Anterior cingulate cortex (tissue), 58 donors: ENCODE measurements at places on chromosomes 2 and 18.

GRCh38 chr18:57790316-57790715, 12.8 kb downstream of the ATP8B1 start:
- no peak for DNase-seq

- no peak for DNase-seq
Observed at GRCh38 chr18:67864677-67865340, 348.3 kb upstream of the DSEL start.

DNA sequence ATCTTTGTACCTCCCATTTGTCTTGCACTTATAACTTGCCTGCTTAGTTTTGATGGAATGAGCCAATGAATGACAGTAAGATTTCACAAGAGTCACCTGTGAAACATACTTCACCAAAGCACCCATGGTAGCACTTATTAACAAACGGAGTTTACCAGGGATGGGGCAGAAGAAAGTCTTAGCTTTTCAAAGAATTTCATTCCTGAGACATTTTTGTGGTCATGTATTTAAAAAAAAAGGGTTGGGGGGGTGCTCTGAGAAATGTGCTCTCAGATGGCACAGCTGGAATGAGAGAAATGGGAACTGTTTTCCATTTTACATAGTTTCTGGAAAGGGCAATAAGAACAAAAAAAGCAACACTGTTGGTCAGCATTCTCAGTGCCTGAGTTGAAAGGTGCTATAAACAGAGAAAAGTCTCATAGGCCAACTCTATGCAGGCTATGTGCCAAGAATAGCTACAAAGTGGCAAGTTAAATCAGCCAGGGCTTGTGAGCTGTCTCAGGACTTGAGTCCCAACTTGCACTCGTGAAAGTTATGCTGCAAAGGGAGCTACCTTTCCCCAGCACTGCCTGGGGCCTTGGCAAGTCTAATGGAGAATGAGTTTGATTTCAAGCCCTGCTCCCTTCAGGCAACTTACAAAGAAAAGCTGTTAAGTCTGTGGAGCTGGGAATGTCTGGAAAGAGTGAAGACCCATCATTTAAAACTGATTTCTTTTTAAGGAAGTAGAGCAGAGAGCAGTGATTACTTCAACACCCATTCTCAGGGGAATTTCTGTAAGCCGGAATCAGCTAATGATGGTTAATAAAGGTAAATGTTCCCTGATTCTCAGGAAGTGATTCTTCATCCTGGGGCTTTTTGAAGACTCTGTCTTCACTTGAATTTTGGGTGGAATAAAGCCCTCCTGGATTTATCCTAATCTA, 170.6 kb downstream of the SLC8A1 start:
- no peak for DNase-seq

GRCh38 chr2:219490600-219491130, 8.0 kb upstream of the GMPPA start:
- no peak for DNase-seq

GRCh38 chr18:8231316-8231715, 377.9 kb upstream of the RAB12 start:
- DNase-seq: no peak

- no peak for DNase-seq
Observed at GRCh38 chr2:239816576-239817467, 208.3 kb downstream of the NDUFA10 start.

- DNase-seq: no peak
Observed at GRCh38 chr2:188399159-188399558, 107.5 kb downstream of the GULP1 start.

- no peak for DNase-seq
Observed at GRCh38 chr2:84713441-84713840, 167.4 kb downstream of the TRABD2A start.

- no peak for DNase-seq
Observed at GRCh38 chr2:239669181-239669898, 268.5 kb upstream of the HDAC4 start.

- no peak for DNase-seq
Observed at GRCh38 chr2:7262727-7263126, 345.5 kb downstream of the RNF144A start.

- no peak for DNase-seq
Observed at GRCh38 chr2:137202318-137202717, 437.0 kb downstream of the THSD7B start.

DNA sequence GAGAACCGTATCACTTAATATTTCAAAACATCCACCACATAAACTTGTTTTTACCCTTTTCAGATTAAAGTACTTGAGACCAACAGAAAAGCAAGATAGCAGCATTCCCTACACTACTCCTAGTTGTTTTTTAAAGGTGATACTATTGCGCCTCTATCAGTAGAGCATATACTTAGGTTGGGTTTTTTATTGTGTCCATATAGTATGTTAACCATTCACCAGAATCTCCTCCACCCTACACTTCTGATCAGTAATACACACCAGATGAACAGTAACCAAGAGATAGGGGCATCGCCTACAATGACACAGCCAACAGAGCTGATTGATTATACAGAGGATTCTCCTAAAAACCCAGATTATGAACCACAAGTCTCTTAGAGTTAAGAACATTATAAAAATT, 70.1 kb upstream of the ZNF385B start:
- DNase-seq: no peak

GRCh38 chr2:68878071-68878711, 7.0 kb upstream of the BMP10 start:
- no peak for DNase-seq

GRCh38 chr2:120447127-120447785, 101.3 kb downstream of the INHBB start:
- no peak for DNase-seq

DNA sequence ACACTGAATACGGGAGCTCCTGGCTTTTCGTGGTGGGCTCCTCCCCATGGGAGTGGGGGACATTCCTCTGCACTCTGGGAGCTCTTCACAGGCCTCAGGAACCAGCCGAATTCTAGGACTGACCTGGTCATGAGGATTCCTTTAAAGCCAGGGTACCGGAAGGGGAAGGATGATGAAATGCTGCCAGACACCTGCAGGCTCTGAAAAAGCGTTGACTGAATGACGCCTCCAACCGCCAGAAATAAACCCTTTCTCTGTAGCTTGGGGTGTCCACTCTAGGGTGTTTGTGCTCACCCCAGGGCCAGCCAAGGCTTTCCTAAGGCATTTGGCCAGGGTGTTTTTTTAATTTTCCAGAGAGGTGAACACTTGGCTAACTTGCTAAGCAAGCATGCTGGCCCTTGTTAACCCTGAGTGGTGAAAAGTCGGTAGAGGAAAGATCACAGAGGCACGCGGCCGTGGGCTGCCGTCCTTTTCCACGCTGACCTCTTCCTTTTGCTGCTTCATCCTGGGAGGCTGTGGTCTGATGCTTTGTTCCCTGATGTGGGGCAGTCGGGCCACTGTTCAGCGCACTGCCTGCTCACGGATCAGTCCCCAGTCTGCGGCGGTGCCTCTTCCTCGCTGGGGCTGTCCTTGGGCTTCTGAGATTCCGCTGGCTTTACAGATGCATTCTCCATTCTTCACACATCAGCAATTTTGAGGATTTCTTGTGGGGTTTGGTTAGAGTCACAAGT, 32.0 kb downstream of the IMPA2 start:
- DNase-seq: no peak

DNA sequence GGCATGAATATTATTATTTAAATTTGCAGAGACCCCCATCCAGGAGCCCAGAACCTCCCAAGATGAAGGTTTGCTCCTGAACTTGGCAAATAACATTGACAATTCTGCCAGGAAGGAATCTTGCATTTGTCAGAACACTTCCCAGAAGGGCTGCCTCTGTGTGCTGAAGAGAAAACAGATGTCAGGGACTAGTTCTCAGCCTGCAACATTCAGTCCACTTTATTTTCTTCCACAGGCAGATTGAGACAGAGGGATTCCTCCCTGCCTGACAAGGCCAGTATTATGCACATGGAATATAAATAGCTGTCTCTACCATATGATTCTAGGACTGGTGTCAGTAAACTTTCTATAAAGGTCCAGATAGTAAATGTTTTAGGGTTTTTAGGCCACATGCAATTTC, 171.5 kb upstream of the SIX2 start:
- no peak for DNase-seq

DNA sequence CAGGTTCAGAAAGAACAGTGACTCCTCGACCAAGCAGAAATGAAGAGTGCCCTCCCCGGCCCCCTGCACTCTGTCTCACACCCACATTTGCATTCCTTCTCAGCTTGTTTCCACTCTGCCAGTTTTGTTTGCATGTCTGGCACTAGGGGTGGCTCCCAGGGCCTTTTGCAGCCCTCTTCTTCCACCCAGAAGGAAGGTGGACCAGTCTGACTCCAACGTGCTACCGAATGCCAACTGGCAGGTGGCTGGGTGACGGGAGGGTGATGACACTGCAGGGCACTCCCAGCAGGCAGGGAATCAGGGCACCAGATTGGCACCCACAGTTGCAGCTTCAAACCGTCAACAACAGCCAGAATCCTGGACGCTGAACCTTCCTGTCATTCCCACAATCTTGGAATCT, 371.1 kb downstream of the TXNL1 start:
- no peak for DNase-seq

GRCh38 chr2:27954771-27955383, 64.3 kb downstream of the BABAM2 start:
- DNase-seq: no peak

- no peak for DNase-seq
Observed at GRCh38 chr18:35451032-35451431, 46.7 kb downstream of the INO80C start.

DNA sequence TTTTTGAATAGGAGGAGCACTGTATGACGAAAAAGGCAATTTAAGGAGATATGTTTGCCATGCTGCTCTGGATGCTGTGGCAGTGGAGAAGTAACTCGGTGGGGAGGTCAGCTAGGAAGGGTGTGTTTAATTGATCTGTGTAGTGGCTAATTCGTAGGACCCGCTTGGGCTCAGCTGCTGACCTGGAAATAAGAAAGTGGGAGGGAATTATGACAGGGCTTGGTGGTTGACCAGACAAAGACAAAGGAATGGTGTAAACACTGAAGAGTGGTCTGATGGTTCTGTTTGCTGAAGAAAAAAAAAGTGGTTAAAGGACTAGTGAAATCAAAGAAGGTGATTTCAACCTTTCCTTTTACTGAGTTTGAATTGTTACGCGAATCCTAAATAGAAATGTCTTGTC, 146.0 kb downstream of the MAP4K4 start:
- no peak for DNase-seq

GRCh38 chr2:37499113-37499512, 154.7 kb downstream of the QPCT start:
- DNase-seq: no peak

DNA sequence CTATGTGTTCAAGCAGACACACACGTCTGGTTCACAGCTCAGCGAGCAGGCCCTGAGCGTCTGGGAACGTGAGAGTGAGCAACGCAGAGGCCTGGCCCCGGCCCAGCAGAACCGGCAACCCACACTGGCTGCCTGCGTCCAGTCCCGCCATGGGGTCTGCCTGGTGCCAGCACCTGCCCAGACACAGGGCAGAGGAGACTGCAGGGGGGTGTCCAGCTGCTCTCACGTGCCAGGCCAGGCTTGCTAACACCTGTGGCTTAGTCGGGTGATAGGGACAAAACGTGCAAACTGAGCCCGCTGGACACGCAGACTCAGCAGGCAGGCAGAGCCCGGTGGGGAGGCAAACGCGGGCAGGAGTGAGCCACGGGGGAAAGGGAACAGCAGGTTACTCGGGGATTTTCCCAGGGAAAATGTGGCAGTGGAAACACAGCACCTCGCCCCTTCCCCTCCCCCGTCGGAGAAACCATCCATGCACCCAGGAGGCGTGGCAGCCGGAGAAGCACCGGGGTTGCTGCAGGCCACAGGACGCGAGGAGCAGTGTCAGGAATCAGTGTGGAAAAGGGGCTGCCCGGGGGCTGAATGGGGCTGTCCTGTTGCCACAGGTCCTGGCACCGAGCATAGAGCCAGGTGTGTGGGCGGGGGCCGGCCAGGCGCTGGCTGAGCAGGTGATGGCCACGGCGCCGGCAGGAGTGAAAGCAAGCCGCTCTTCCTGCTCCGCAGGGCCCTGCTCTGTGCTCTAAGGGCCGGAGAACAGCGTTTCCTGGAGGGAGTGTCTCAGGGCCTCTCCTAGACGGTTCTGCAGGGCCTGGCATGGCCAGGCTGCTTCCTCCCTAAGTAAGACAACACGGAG, 154.7 kb downstream of the HDAC4 start:
- DNase-seq: no peak

DNA sequence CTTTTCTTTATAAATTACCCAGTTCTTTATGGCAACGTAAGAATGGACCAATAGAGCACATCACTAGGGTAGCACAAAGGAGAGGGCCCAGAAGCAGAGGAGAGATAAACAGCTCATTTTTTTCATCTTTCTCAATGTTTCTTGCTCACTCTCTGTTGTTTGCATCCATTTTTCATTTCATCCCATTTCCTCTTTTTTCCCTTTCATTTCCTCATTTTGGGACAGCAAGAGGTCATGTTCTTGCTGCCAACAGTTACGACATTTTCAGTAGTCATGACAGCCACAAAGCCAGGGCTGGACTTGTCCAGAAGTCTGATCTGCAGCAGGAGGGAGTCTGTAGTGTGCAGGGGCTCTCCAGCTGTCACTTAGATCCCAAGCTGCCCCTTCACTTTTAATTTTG, 52.7 kb upstream of the CYP1B1 start:
- no peak for DNase-seq

GRCh38 chr2:20471148-20471547, 24.3 kb downstream of the RHOB start:
- DNase-seq: no peak

GRCh38 chr2:179862898-179863458, 1.6 kb upstream of the ZNF385B start:
- DNase-seq: no peak

DNA sequence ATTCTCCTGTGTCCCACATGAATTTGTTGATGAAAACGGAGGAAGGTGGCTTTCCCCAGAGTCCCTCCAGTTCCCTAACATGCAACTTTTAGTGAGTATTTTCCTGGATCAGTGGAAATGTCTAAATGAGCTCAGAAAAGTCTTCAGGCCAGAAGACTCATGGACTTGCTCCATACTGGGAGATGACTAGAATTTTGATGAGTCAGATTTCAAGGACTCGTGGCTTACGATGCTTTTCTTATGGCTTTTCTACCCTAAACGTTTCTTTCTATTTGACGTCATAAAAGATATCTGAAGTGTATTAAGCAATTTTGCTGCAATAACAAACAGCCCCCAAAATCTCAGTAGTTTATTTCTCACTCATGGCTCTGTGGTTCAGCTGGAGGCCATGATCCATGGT, 397.6 kb downstream of the FBXO15 start:
- DNase-seq: no peak

- no peak for DNase-seq
Observed at GRCh38 chr2:9975805-9976447, 24.4 kb downstream of the GRHL1 start.

DNA sequence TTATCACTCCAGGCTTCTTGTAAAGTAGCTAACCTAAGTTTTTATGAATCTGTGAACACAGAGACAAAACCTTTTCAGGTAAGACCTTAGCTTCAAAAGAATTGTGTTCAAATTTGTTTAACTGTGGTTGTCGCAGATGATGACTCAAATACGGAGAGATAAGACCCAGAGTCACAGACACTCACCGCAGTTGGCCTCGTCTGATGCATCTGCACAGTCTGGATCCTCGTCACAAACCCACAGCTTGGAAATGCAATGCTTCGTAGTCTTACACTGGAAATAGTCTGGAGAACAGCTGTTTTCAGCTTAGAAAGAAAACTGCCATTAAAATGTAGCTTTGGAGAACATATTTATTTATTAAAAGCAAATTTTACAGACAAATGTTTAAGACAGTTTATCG, 1662.1 kb upstream of the NXPH2 start:
- DNase-seq: no peak
